ENCODE measurements at places on chromosomes 1 and 21.

DNA sequence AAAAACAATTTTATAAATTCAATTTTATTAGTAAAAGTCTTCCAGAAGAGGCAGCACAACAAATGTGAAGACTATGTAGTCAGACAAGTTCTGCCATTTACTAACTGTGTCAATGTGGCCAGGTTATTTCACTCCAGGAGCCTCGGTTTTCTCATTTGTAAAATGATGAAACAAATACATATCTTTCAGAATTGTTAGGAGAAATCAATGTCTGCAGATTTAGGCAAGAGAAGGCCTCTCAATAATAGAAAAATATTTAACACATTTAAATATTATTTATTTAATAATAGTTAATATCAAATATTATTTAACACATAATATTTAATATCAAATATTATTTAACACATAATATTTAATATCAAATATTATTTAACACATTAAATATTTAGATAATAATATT is 75.6 kb upstream of the PTGFR start:
- DNase-seq: no peak

DNA sequence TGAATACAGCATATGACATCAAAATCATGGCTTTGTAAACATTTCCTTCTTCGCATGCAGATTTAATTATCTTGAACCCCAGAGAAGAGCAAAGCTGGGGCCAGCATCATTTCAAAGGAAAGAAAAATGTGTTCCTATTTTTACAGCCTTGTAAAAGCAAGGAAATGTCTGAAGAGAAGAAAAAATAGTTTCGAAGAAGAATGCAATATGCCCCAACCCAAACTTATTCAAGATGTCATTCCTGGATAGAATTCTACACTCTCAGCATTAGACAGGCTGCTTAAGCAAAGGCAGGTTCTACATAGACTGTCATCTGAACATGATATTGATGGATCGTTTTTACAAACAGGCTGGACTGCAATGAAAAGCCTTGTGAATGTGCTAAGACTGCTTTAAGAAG is 900.8 kb downstream of the TTLL7 start:
- DNase-seq: no peak

DNA sequence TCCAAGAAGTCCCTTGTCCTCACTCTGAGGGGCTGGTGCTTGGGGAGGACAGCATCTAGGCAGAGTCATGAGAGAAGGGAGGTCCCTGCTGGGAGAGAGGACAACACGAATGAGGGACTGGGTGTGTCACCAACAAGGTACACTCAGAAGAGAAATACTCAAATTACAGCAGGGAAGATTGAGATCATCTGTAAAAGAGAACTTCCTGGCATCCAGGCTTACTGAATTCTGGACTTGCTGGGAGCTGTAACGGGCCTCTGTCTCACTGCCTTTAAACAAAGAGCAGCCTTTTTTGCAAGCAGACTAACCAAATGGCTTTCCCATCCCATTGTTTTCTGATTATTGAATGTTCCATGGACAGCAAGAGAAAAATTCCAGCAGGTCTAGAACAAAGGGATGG is 195.7 kb upstream of the RAB4A start:
- no peak for DNase-seq

DNA sequence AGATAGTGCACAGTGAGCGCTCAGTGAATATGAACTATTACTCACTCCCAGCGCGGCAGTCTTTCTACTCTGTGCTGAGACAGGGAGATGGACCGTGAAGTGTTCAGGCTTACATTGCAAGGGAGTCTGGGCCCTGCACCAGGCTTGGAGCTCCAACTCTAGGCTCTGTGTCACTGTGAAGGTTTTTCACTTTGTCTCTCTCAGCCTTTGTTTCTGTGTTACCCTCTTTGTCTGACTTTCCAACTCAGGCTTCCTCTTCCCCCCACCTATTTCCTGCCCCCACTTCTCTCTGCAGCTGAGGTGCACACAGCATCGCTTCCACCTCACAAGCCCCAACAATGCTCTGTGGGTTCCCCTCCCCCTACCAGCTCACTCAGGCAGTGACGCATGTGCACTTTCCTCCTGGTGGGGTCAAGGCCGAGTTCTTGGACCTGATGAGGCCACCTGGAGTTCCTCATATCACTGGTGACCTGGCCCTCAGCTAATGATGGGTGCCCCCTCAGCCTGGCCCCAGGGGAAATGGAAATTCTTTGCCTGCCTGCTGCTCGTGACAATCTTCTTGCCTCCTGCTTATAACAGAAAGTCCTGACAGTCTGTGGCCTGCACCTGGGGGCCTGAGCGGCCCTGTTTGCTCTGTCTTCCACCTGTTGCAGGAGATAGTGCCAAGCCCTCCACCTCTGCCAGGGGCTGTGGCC is 1.1 kb upstream of the LCK start:
- DNase-seq: peak; percentile 79

- DNase-seq: no peak
These were observed 666.2 kb downstream of the PTPRC start for GRCh38 chr1:199305053-199305452.

DNA sequence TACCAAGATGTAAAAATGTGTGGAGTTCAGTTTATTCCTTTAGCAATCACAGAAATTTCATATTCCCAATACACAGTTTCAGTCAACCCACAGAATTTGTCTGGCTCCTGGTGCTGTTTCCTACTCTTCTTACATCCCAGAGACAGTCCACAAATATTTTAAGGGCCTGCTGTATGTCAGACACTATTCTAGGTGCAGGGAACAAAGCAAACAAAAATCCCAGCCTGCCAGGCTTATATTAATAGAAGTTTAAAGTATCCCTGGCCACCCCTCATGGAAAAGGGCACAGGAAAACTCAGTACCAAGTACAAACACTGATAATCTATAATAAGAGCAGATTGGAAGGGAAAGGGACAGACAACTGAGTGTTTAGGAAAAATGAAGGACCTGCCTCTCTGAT is 194.8 kb downstream of the ZP4 start:
- no peak for DNase-seq

DNA sequence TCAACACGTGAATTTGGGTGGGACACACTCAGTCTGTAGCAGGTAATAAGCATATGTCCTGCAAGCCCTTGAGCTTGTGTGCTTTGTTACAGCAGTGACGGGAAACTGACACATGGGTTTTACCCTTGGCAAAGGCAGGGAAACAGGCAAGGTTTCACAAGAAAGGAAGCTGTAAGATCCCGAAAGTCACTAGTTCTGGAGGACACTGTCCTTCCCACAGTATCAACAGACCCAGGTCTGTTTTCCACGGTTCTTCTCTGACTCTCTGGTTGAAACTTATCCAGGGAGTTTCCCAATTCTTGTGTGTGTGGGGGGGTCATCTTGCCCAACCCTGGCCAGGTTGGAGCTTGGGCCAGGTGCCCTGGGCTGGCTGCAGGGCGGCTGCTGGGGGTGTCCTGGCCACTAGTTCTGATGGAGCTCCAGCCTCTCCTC is 29.3 kb upstream of the ZBTB21 start:
- no peak for DNase-seq

DNA sequence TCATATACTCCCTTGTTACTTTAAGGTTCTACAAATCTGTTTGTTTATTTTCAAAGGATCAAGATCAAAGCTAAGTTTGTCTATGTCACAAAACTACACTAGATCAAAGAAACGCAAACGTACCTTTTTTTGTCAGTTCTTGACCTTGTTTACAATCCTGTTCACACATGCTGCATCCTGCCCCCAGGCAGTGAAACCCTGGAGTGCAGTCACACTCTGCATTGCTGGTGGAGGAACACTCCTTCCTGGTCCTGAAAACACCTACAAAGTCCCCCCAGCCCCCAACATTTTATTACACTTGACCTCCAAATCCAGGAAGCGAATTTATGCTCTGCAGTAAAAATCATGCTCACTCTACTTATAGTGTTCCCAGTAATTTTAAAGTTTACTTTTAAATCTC is 2.6 kb downstream of the TNFRSF9 start:
- DNase-seq: no peak

GRCh38 chr1:110069404-110070281 is 829 bp downstream of the ALX3 start:
- no peak for DNase-seq

DNA sequence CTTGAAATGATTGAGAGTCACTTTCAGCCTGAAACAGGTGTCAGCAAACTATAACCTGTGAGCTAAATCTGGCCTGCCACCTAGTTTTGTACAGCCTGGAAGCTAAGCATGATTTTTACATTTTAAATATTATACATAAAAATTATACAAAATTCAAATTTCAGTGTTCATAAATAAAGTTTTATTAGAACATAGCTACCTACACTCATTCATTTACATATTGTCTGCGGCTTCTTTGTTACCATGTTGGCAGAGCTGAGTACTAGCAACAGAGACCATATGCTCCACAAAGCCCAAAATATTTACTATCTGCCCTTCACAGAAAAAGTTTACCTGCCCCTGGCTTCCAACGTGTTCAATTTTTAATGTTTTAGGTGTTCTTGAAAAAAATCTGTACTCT is 8.0 kb upstream of the C1orf162 start:
- DNase-seq: no peak

Data from stimulated activated CD4-positive, alpha-beta T cell treated with anti-CD3 and anti-CD28 coated beads, Interleukin-2, amount 100 ng/mL, for 24 hours (primary cell).